ENCODE measurements at places on chromosomes 16 and 17.

DNA sequence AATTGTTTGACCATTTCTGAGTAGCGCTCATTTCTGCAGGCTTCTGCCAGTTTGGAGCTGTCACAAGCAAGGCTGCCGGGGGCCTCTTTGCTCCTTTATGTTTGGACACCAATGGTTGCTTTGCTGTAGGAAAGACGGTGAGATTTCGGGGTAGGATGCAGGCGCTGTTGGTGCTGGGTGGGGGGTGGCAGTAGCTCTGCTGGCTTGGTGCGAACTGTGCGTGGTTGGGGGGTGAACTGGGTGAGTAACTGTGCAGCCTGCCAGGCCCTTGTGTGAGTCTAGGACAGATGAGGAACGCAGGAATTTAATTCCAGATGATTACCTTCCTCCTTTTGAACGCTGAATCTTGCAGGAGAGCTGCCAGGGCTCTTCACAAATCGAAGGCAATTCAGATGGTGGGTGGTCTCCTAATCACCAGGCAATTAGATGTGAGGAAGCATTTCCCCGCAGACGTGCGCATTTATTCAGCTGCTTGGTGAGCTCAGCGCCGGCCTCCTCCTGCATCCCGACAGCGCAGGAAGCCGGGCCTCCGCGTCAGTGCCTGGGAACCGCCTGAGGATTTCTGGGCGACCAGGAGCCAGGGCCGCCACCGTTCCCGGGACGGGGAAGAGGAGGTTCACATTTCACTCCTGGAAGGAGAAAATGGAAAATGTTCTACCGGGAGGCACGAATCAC lies 154.4 kb downstream of the FOXL1 start:
- DNase-seq: no peak

- DNase-seq: no peak
These were observed 688 bp downstream of the ADAP2 start for GRCh38 chr17:30922235-30923030.

- DNase-seq: no peak
These were observed at the start of gene DPEP3 for GRCh38 chr16:67979955-67980678. TSS of gene DPEP3 (minus strand) at chr16:67980499. CDS start at chr16:67980380, 119 bp downstream.

- no peak for DNase-seq
These were observed 17.7 kb downstream of the CCL17 start for GRCh38 chr16:57422026-57422944.

DNA sequence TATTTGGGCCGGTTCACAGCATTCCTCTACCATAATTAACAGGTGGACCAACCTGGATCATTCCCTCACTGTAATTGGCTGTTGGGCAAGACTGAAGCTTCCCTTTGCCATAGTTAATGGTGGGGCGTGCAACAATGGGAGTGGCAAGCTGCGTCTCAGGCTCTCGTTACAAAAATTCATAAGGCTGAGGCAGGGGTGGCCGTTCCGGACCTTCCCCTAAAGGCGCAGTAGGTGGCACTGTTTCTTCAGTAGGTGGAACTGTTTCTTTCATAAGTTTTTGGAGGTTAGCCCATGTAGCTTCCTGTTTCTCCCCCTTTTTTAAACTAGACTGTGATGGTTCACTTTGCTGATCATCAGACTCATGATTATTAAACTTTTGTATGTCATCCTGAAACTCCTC lies 17.0 kb upstream of the TMC5 start:
- DNase-seq: no peak

- DNase-seq: no peak
These were observed 3.2 kb downstream of the CD7 start for GRCh38 chr17:82314012-82314726.

- no peak for DNase-seq
These were observed 89.6 kb downstream of the ANKRD11 start for GRCh38 chr16:89400740-89401139.

DNA sequence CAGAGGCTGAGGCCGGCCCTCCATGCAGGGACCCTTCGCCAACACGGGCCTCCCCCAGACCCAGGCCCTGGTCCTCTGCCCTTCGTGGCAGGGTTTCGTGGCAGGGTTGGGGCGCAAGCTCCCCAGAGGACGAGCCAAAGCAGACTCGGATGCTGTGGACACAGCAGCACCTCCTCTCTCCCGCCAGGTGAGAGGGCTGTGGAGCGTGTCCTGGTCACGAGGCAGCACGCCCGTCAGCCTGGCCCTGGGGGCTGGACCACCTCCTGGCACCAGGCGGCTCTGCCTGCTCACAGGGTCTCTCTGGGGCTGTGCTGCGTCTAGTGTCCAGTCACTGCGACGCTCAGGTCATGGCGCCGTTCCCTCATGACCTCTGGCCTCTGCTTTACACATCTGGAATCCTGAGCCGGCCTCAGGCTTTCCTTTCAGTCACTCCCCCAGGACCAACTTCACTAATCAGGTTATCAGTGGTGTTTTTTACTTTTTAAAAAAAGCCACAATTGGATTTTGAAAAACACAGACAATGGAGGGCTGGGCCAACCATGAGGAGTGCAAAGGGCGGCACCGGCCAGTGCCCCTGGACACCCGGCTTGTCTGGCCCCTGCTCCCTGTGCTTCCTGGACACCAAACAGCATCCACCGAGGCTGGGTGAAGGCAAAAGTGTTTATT lies 5.4 kb downstream of the NDUFAF8 start:
- no peak for DNase-seq

DNA sequence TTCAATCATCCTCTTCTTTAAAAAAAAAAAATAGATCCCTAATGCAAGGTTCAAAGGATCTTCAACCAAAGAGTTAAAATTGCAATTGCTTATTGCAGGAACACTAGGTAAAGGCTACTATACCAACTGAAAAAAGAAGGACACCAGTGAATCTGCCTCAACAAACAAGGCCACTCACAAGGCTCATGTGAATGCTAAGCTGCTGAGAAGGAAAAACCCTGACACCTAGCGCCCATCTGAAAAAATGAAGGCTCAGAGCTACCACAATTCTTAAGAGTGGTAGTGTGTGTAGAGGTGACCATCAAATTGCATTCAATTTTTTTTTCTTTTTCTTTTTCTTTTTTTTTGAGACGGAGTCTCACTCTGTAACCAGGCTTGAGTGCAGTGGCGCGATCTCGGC lies 201.6 kb upstream of the C17orf78 start:
- no peak for DNase-seq

GRCh38 chr17:59001158-59001814 lies 105.4 kb downstream of the TRIM37 start:
- DNase-seq: peak; percentile 57

- no peak for DNase-seq
These were observed 20.9 kb upstream of the STH start for GRCh38 chr17:45977976-45978626.

DNA sequence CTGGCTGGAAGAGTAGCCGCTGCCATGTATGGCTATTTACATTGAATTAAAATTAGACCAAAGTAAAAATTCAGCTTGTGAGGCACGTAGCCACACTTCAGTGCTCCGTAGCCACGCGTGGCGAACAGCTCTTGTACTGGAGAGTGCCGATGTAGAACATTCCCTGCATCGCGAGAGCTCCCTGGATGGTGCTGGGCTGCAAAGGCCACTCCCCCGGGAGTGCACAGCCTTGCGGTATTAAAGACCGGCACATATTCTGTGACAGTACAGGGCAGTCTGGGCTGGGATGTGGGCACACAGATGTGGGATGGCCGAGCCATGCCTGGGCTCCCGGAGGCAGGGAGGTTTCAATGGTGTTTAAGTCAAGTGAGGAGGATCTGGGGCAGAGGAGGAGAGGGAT lies 102.2 kb downstream of the CMIP start:
- DNase-seq: no peak

DNA sequence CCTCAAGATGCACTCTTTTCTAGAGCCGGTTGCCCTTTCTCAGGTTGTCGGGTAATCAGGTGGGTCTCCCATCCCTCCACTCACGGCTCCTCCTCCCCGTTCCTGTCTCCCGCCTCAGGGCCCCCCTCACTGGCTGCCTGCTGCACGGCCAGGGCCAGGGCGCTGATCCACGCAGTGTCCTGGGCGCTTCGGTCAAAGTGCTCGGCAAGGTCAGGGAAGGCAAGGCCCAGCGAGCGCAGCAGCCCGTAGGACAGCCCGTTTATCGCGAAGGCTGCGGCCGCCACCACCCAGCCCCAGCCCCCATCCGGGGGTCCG lies 753 bp downstream of the SLC16A11 start:
- no peak for DNase-seq

GRCh38 chr17:50944902-50945720 lies 79.0 kb upstream of the TOB1 start:
- no peak for DNase-seq

DNA sequence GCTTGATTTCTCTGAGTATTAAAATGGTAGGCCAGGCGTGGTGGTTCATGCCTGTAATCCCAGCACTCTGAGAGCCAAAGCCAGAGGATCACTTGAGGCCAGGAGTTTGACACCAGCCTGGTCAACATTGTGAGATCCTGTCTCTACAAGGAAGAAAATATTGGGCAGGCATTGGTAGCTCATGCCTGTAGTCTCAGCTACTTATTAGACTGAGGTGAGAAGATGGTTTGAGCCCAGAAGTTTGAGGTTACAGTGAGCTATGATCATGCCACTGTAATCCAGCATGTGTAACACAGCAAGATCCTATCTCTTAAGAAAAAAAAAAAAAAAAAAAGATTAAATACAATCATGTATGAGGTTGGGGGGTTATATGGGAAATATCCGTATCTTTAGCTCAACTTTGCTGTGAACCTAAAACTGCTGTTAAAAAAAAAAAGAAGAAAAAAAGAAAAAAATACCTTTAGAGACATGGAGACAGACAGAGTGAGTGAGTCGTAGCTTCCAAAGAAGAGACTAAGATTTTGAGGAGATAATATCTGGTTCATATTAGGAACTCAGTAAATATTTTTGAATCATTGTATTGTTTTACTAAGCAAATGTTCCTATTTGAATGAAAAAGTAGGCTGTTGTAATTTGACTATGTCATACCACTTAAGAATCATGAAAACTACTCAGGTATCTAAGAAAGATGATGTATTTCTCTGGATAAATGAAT lies 325.7 kb upstream of the TBX2 start:
- DNase-seq: no peak

GRCh38 chr17:74892013-74892841 lies 1.2 kb downstream of the FADS6 start:
- DNase-seq: no peak

DNA sequence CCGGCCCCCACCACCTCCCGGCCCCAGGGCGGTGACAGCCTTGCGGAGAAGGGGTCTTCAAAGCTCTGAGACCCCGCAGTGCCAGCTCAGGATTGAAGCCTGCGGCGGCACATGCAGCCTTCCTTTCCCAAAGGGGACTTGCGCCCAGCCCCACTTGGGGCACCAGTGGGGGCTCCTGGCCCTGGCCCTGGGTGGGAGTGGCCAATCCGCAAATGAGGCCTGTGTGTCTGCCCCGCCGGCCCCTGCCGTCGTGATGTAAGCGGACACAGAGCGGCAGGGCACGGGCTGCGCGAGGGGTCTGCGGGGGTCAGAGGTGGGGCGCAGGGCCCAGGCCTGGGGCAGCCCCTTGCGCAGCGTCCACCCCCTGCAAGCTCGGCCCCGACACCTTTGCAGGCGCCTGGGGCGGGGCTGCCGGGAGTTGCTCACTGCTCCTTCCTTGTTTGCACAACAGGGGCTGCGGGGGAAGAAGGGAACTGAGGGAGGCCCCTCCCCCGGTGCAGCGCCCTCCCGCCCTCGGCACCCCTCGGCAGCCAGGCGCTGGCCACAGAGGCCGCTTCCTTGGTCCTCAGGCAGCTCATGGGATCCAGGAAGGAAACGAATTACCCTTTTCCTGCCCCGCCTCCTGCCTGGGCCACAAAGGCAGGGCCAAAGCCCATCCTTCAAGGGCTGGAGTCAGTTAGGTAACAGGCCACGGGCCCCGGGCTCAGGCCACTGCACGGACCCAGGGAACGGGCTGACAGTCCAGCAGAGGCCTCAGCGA lies 2.9 kb downstream of the SLC16A3 start:
- DNase-seq: no peak

- no peak for DNase-seq
These were observed 9.1 kb downstream of the ASIC2 start for GRCh38 chr17:33284022-33284421.

GRCh38 chr16:77536809-77537208 lies 102.0 kb upstream of the ADAMTS18 start:
- DNase-seq: no peak

DNA sequence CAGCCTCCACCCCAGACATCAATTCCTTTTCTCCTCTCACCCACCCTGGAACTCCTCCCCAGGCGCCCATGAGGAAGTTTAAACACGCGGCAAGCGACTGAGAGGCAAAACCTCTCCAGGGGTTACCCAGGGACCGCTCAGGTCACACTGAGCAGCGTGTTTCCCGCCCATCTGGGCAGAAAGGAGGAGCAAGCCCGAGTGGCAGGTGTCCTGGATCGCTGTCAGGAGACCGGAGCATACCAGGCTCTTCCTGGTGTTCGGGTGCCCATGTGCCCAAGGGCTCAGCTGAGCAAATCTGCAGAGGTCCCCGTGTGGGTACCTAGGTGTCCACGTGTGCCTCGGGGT lies 491 bp downstream of the SLC25A19 start:
- DNase-seq: peak; percentile 16

DNA sequence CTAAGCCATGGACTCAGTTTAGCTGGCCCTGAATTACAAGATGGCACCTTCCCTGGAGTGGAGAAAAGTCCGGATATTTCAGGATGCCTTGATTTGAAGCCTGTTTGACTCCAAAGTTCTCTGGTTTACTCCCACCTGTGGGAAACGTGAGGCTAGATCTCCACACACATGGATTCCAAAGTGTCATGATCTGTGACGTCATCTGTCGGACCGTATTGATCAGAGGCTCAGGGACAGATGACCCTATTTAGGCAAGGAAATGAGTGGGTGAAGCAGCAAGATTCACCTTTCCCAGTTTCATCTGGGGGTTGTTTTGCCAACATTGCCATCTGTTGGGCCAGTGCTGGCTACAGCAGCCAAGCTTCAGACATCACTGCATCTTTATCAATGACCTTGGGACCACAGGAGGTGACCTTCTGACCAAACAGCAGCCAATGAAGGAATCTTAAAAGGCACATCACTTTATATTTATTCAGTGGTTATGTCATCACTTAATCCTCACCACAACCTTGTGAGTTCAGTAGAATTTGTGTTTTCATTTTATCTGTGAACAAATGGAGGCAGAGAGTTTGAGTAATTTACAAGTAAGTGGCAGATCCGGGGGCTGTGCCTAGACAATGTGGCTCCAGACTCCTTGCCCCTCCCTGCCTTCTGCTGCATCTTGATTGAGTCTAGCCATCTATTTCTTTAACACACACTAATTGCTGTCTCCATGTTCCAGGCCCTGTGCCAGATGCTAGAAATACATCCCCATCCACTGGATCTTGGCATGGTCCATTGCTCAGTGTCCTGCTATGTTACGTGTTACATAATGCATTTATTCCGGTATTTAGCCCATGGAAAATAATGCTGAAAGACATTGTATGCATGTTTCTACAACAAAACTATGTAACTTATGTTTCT lies 1.5 kb upstream of the CDH13 start:
- DNase-seq: no peak

All from stimulated activated CD8-positive, alpha-beta memory T cell treated with anti-CD3 and anti-CD28 coated beads, Interleukin-4, amount 100 ng/mL, for 4 hours (primary cell).